GM23338 (cell line): ENCODE measurements at places on chromosomes 3 and 15. TPM values are rescaled to one million over a fixed set of nuclear protein-coding genes. Genes with fewer than 3 reads are reported as not detected.

Gene AP2M1
- 190 and 215 TPM in 2 replicates for polyA plus RNA-seq

Gene FYCO1
- 3.8 and 4.5 TPM in 2 replicates for polyA plus RNA-seq

Gene CPB1
- not detected in 2 replicates for polyA plus RNA-seq

Gene CIB1
- polyA plus RNA-seq, result 33.5 and 35.9 TPM in 2 replicates

Gene RHOV
- polyA plus RNA-seq, result 3.0 and 4.4 TPM in 2 replicates

Gene SLC51B
- polyA plus RNA-seq, result not detected in 2 replicates

Gene ZBBX
- polyA plus RNA-seq, result 1.1 TPM in 2 replicates

Gene RETNLB
- polyA plus RNA-seq, result not detected in 2 replicates

Gene TLR9
- not detected in 2 replicates for polyA plus RNA-seq

Gene USF3
- polyA plus RNA-seq, result 10.1 and 11.7 TPM in 2 replicates

Gene CPNE9
- polyA plus RNA-seq, result 6.2 and 7.0 TPM in 2 replicates

Gene FBLN2
- 18.8 and 24.4 TPM in 2 replicates for polyA plus RNA-seq

Gene MKRN3
- polyA plus RNA-seq, result not detected in 2 replicates

Gene CIDEC
- polyA plus RNA-seq, result not detected in 2 replicates

Gene FEZF2
- polyA plus RNA-seq, result 0.10 TPM in 1 of 2 replicates, not detected in the other

Gene TTLL13
- not detected in 2 replicates for polyA plus RNA-seq

Gene TMC3
- polyA plus RNA-seq, result 0.07 and 0.10 TPM in 2 replicates

Gene TIPARP
- 2.8 and 4.5 TPM in 2 replicates for polyA plus RNA-seq

Gene AMT
- 34.1 and 35.6 TPM in 2 replicates for polyA plus RNA-seq

Gene CHRNA7
- polyA plus RNA-seq, result 3.8 and 4.6 TPM in 2 replicates

Gene ZBTB47
- polyA plus RNA-seq, result 0.48 and 0.63 TPM in 2 replicates

Gene CEP19
- polyA plus RNA-seq, result 1.8 and 2.5 TPM in 2 replicates

Gene CLDN16
- polyA plus RNA-seq, result 0.06 TPM in 1 of 2 replicates, not detected in the other

Gene MLF1
- polyA plus RNA-seq, result 55.0 and 63.6 TPM in 2 replicates

Gene SERPINI2
- 0.57 and 0.68 TPM in 2 replicates for polyA plus RNA-seq

Gene ADAMTS9
- polyA plus RNA-seq, result 0.26 and 0.81 TPM in 2 replicates

Gene NUP210
- polyA plus RNA-seq, result 13.8 and 14.1 TPM in 2 replicates

Gene CNTN4
- polyA plus RNA-seq, result 0.82 and 0.91 TPM in 2 replicates
